ENCODE measurements at places on chromosomes 5 and 9.

GRCh38 chr5:42908086-42908485, 96.4 kb upstream of the SELENOP start:
- no peak for DNase-seq

GRCh38 chr5:176816791-176817347, 6.5 kb downstream of the UNC5A start:
- no peak for DNase-seq

DNA sequence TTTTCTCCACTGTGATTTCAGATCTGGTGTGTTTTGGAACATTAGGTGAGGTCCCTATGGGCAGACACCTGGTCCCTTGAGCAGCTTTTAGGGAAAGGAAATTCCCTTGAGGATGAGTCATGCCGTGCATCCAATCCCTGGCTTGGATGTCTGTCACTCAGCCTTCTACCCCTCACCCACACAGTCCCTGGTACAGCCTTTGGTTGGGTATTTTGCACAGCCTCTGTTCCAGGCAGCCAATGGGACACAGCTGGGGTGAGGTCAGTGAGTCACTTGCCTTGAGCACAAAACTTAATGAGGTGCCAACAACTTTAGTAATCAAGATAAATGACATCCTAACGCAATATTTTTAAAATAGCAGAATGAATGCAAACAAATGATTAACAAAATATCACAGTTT, 22.7 kb upstream of the SVEP1 start:
- DNase-seq = no peak

DNA sequence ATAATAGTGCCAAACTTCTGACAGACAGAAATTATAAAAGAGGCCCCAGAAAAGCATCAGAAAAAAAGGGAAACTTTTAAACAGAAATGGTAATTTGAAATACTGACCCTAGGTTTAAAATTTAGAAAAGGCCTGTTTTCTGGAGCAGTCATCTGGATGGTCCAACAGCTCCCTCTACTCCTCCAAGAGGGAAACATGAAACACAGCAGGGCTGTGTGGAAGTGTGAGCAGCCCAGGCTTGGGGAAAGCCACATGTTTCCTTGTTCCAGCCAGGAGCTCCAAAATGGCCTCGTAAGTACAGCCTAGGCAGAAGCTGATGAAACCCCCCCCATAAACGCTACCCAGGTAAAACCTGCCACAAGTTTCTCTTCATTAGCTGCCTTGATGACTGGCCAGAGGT, 499.3 kb upstream of the ADAMTS16 start:
- DNase-seq = no peak

DNA sequence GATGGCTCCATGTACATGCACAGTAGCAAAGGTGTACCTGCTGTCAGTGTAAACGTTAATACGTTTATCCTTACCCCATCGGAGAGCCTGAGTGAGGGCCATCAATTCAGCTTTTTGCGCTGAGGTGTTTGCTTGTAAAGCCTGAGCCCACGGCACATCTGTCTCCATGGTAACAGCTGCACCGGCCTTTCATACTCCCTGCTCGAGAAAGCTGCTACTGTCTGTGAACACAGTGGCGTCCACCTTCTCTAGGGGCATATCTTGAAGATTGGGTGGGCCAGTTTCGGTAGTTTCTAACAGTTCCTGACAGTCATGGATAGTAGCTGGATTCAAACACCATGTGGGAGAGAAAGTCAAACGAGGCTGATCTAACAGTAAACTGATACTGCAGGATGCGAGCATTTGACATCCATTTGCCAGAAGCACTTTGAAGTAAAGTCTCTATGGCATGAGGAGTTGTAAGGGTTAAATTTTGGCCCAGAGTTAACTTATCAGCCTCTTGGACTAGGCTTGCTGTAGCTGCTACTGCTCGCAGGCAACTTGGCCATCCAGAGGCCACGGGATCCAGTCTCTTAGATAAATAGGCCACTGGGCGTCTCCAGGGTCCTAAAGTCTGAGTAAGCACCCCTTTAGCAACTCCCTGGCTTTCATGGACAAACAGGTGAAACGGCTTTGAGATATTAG, 21.0 kb upstream of the RHOBTB3 start:
- DNase-seq = no peak

DNA sequence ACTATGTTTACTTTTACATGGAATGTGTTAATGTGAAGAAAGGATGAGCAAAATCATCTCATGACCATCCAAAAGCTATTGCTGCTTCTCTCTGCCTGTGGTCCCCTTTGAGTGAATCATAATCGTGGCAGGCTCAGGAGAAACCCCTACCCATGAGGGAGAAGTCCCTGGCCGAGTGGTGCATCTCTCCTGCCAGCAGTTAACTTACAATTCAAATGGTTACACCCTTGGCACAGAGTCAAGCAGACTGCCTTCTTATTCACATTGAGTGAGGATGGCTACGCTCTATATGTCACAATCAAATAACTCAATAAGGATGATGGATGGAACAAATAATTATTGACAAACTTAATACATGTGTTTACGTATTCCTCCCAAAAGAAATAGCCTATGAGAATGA, 179.1 kb downstream of the FGF1 start:
- no peak for DNase-seq

GRCh38 chr5:143008809-143009521, 238.8 kb downstream of the ARHGAP26 start:
- DNase-seq = peak; percentile 77

- DNase-seq = no peak
These were observed 72.3 kb downstream of the LMNB1 start for GRCh38 chr5:126849101-126849678.

DNA sequence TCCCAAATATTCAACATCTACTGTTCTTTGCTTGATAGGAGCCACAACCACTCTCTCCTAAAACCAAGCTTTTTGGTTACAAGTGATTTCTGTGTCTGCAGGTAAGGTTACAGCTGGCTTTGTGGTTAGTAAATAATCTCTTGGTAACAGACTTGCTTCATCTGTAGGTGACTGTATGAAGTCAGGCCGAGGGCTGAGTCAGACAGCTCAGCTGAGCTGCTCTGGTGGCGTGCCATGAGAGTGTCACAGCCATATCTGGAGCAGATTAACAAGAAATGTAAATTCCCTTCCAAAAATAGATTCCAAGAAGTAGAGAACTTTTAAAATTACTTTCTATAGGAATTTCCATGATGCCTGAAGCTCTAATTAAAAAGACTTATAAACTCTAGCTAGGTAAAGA, 23.7 kb upstream of the TAS2R1 start:
- DNase-seq = no peak

GRCh38 chr9:98861781-98862504, 54.5 kb downstream of the GALNT12 start:
- no peak for DNase-seq

GRCh38 chr9:3804103-3804502, 278.3 kb upstream of the RFX3 start:
- no peak for DNase-seq

GRCh38 chr9:97842960-97843359, 10.1 kb upstream of the FOXE1 start:
- DNase-seq = no peak

DNA sequence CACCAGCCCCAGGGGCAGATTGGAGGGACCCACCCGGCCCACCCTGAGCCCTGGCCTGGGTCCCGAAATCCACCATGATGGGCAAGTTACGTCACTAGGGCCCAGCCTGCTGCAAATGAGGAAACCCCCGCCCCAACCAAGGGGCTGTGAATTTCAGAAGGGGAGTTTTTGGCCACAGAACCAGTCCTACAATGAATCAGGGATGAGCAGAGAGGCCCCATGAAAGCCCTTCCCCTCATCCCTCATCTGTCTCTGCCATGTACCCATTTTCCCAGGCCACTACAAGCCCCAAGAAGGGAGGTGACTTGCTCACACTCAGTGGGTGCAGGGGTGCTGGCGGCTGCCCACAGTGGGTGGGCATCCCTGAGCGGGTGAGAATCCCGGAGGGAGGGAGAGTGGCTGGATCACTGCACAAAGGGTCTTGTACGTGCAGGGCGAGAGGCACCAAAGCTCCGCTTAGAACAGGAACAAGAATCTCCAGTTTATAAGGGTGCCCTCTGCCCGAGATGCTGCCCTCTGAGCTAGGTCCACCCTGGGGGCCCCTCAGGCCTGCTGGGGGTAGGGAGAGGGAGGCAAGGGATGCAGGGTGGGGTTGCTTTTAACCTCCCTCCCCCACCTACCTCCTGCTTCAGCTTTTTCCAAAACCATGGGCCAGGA, 10.4 kb upstream of the TCF7 start:
- DNase-seq = peak; percentile 59

GRCh38 chr9:36263683-36264082, 5.4 kb upstream of the GNE start:
- no peak for DNase-seq

- no peak for DNase-seq
These were observed 16.0 kb downstream of the ERP44 start for GRCh38 chr9:100082782-100083181.

- no peak for DNase-seq
These were observed 18.4 kb upstream of the ADRA1B start for GRCh38 chr5:159897786-159898393.

DNA sequence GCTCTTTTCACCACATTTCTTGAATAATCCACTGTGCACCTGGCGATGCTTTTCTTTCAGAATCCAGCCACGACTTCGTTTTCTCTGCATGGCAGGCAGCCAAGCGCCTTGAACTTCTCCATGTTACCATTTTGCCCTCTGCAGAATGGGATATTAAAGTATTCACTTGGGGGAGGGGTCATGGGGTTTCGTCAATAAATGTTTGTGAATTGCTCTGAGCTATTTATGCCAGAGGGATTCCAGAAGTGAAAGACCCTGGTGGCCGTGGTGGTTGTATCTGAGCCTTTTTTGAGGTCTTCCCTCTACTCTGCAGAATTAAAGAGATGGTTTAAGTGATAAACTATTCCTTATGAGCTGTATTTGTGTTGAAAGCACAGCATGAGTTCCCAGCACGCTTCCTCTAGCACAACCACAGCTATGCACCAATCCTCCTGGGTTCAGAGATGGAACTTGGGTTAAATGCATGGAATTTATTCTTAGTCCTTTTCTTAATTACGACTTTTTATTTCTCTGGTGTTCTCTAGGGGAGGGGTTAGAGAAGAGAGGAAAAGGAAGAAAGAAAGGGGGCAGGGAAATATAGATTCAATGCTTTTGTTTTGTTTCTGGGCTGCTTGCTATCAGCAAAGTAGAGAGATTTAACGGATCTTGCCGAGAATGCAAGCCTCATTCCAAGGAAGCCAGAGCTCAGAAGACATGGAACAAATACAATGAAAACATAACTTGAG, 478.2 kb upstream of the TNC start:
- DNase-seq = no peak

- DNase-seq = no peak
These were observed 6.9 kb upstream of the LTC4S start for GRCh38 chr5:179786861-179787260.

DNA sequence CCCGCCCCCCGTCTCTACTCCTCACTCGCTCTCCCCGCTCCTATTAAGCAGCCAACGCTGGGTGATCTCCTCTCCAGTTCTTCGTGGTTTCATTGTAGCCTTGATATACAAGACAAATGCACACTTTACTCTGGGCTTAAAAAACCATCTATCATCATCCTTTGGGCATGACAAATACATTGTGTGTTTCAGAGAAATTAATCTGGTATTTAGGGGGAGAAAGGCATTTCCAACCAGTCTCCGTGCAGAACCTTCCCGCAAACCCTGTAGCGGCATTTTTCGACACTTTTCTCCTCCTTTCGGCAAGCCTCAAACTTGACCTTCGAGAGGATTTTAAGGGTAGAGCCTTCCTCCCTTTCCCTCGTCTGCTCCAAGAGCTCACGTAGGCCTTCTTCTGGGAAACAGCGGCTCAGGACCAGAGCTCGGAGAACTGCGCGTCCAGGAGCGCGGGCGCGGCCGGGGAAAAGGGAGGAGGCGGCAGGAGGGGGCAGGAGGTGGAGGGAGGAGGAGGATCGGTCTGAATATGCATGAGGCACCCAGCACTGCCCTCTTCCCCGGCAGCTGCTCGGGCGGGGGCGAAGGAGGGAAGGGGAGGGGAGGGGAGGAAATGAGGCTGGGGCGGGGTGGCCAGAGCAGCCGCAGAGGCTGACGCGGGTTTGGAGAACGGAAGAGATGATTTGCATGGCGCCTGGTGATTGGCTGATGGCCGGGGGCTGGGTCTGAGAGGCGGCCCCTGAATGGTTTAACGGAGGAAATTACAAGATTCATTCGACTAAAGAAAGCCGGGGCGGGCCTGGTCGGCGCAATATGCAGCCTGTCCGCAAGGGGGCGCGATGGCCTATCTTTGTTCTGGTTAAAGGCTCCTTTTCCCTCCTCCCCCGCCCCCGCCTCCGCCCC, 127.5 kb downstream of the TMEM161B start:
- peak; percentile 81 for DNase-seq

- DNase-seq = no peak
These were observed 16.1 kb upstream of the RLN1 start for GRCh38 chr9:5355817-5356216.

DNA sequence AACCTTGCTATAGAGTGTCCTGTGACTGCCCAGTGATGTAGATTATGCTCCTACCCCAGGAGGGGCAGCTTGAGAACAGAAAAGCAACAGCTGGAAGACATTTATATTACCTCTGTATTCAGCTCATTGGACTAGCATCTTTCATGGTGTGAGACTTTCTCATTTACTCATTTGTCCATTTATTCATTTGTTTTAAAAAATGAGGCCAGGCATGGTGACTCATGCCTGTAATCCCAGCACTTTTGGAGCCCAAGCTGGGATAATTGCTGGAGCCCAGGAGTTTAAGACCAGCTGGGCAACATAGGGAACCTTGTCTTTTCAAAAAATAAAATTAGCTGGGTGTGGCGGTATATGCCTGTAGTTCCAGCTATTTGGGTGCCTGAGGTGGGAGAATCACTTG, 130.0 kb upstream of the LHFPL2 start:
- DNase-seq = no peak

DNA sequence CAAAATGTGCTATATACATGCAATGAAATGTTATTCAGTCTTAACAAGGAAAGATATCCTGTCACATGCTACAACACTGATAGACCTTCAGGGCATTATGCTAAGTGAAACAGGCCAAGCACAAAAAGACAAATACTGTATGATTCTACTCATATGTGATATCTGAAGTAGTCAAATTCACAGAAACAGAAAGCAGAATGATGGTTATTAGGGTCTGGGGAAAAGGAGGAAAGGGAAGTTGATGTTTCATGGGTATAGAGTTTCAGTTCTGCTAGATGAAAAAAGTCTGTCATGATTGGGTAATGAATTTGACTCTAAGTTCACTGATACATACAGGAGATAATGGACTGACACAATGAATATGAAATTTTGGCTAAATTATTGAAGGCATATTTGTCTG, 11.2 kb upstream of the RIC1 start:
- DNase-seq = no peak

DNA sequence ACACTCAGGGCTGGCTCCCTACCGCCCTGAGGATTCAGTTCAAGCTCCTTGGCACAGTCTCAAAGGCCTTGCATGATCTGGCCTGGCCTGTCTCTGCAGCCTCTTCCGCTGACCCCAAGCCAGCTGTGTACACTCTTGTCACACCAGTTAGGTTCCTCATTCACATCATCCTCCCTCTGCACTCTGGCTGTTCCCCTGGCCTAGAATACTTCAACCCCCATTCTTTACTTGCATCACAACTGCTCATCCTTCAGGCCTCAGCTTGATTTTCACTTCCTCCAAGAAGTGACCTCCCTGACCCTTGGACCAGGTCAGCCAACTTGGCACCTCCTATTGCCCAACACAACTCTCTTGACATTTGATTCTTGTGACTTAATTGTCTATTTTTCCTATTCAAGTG, 18.9 kb upstream of the PFDN1 start:
- DNase-seq = no peak

Data from activated naive CD4-positive, alpha-beta T cell treated with Interleukin-2 at 50 U/mL for 16 hours (primary cell).